A673 (cell line): ENCODE measurements at places on chromosomes 3 and 15.

- DNase-seq, result no peak
Observed at GRCh38 chr3:53273146-53273670, 17.4 kb upstream of the TKT start.

DNA sequence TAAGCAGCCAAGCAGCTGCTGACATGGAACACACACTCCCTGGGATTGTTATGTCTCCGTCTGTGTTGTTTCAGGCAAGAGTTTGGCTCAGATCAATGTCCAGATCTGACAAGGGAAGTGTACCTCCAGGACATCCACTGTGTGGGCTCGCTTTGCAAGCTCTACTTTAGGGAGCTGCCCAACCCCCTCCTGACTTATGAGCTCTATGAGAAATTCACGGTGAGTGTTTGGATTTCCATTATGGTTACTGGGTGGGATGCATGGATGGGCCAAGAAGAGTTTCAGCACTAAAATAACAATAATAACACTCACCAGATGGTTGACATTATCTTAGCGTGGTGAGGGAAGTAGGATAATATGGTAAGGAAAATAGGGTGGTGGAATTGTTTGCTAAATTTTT is 74.1 kb downstream of the ARHGAP31 start:
- DNase-seq, result no peak

- DNase-seq, result no peak
Observed at GRCh38 chr3:115347737-115348136, 200.6 kb upstream of the ZBTB20 start.

- DNase-seq, result no peak
Observed at GRCh38 chr15:58307313-58307961, 124.4 kb upstream of the LIPC start.

GRCh38 chr3:135246027-135246426 is 451.0 kb downstream of the EPHB1 start:
- DNase-seq, result no peak

- no peak for DNase-seq
Observed at GRCh38 chr3:44099566-44100297, 142.0 kb upstream of the TOPAZ1 start.

DNA sequence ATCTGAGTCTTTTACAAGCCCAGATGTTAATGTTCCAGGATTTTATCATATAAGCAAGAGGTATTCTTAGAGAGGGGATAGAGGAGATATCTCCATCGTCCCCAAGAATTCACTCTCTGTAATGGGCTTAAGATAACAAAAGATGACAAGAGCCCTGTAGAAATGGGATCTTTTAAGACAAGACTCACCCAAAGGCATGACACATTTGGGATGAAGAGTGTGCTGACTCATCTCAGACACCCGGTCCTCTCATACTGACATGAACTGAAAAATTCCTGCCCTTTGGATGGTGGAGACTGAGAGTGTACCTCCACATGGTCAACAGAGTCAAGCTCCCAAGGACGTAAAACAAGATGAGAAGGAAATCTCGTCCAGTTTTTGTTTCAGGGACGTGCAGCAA is 11.0 kb downstream of the LEKR1 start:
- DNase-seq, result no peak

- no peak for DNase-seq
Observed at GRCh38 chr3:151002003-151002981, 29.8 kb upstream of the CLRN1 start.

- DNase-seq, result no peak
Observed at GRCh38 chr3:128590948-128591347, 59.7 kb downstream of the RPN1 start.

DNA sequence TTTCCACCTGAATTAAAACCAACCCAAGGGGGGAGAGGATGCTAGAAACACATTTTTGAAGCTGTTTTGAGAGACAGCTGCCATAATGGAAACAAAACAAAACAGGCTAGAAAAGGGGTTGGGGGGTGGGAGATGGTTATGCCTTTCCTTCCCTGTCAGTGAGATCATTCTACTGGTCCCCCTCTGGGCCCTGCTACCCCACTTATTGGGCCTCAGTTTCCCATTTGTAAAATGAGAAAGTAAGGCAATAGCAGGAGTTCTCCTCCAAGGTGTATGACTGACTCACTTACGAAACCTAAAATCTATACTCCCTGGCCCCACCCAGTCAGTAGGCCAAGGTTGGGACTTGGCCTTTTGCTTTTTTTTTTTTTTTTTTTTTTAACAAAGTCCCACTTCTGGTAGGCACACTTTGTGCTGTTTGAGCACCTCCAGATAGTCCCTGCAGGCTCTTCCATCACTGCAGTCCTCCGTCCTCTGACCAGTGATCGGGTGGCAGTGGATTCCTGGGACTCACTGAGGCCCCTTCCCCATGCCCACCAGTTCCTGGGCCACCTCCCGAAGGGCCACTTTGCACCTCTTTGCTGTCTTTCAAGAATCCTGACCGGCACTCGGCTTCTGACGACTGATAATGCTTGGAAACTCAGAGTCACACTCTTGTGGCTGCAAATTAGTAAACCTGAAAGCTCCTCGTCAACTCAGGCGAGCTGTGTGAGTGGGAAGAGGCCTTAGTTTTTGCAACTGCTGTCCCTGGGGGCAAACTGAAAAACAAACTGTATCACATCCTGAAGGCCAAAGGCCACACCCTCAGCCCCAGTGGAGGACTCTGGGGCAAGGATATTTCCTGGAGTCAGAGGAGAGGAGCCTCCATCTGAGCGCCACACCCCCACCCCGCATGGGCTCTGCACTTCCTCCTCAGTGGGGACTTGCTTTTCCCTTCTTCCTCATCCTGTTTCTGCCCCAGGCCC is 6.7 kb upstream of the PSTPIP1 start:
- no peak for DNase-seq

- DNase-seq, result peak; percentile 76
Observed at GRCh38 chr15:82197733-82198594, 64.6 kb downstream of the EFL1 start.

DNA sequence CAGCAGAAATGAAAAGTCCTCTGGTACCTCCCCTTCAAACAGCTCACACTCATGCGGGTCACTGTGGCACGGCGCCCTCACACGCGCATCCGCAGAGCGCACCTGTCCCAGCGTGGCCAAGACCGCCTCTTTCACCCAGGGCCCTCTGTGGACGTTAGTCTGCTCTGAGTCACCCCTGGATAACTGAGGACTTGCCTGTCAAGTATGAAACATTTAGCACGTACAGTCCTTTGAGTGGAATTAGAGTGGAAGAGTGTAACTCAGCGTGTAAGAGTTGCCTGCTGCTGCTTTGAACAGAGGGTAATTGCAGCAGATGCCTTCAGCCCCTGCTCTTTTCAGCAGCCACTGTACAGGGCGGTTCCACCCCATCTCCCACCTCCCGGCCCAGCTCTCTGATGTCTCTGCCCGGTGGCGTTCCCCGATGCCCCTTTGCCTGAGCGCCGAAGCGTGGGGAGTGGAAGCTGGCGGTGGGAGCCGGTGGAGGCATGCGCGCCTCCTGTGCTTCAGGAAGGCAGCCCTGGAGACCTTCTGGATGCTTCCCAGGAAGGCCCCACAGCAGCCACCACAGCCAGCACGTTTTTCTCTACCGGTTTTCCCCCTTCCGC is 23.0 kb downstream of the CPN2 start:
- peak; percentile 57 for DNase-seq

DNA sequence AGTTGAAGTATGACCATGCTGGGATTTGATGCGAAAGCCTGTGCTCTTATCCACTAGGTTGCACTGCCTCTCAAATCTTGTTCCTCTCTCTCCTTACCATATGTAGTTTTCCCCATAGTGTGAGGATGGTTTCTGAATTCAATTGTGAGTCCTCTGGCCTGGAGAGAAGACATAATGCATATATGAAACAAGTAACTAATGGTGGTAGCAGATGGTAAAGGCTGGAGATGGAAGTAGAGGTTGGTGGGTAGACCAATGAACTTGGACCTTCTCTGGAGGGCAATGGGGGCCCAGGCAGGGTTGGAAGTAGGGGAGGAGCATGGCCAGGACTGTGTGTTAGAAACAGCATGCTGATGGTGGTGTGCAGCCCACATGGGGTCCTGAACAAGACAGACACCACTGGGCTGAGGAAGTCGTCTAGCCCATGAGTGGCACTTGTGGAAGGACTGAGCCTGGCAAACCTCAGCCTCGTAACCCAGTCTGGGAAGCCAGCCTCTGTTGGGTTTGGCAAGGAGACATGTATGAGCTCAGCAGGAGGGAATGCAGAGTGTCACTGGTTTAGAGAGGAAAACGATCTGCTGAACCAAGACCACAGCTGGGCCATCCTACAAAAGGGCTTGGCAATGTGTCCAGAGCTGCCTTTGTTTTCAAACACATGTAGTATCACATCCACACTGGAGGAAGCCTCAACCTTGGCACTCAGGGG is 18.5 kb upstream of the LMCD1 start:
- DNase-seq, result peak; percentile 32

- no peak for DNase-seq
Observed at GRCh38 chr3:41532976-41533375, 333.7 kb downstream of the CTNNB1 start.

GRCh38 chr3:146953511-146953981 is 348.4 kb upstream of the PLSCR5 start:
- no peak for DNase-seq

DNA sequence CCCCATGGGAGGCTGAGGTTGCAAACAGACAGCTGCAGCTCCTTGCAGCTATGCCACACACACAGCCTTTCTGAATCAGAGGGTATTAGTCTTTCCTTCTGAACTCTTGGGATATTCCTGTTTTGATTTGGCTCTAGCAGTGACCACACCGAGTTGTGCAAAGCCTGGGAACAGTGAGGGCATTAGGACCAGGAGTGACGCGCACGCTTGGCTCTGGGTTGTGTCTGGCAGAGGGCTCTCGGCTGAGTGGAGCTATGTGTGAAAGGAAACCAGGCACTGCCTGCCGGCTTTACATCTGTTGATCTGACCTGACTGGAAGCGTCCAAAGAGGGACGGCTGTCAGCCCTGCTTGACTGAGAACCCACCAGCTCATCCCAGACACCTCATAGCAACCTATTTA is at the start of gene GALNT15:
GALNT15 (plus strand) TSS at position 292 of the 400 bp plus-strand sequence. CDS start 472 bp downstream, outside the sequence.
- DNase-seq, result no peak

- no peak for DNase-seq
Observed at GRCh38 chr15:75203017-75203907, 1.6 kb downstream of the C15orf39 start.

- no peak for DNase-seq
Observed at GRCh38 chr15:65901336-65901735, 32.0 kb downstream of the RAB11A start.

GRCh38 chr15:25789616-25789999 is 73.5 kb downstream of the ATP10A start:
- DNase-seq, result no peak

- no peak for DNase-seq
Observed at GRCh38 chr15:84924077-84924731, 39.7 kb downstream of the SLC28A1 start.

DNA sequence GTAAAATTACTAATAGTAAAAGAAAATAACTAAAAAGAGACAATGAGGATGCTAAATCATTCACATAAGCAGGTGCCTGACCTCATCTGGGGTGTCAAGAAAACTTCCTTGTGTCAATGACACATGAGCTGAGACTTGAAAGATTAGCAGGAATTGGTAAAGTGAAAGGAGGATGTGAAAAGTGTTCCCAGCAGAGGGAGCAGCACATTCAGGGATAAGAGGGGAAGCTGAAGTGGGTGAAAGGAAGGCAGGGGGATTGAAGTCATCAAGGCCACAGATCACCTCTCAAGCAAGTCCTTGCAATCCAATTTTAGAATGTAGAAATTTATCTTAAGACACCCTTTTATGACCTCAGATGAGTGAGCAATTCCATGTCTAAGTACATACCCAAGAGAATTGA is 60.2 kb upstream of the ACP3 start:
- DNase-seq, result peak; percentile 77

DNA sequence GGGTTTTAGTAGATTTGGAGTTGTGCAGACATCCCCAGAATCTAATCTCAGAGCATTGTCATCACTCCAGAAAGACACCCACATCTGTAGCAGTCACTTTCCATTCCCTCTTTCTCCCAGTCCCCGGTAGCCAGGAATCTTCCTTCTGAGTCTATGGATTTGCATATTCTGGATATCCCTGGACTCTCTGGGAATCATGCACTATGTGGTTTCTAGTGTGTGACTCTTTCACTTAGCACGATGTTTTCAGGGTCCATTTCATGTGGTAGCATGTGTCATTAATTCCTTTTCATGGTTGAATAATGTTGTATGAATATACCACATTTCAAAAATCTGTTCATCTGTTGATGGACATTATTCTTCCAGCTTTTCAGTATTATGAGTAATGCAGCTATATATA is 29.3 kb downstream of the FBLN2 start:
- DNase-seq, result no peak

DNA sequence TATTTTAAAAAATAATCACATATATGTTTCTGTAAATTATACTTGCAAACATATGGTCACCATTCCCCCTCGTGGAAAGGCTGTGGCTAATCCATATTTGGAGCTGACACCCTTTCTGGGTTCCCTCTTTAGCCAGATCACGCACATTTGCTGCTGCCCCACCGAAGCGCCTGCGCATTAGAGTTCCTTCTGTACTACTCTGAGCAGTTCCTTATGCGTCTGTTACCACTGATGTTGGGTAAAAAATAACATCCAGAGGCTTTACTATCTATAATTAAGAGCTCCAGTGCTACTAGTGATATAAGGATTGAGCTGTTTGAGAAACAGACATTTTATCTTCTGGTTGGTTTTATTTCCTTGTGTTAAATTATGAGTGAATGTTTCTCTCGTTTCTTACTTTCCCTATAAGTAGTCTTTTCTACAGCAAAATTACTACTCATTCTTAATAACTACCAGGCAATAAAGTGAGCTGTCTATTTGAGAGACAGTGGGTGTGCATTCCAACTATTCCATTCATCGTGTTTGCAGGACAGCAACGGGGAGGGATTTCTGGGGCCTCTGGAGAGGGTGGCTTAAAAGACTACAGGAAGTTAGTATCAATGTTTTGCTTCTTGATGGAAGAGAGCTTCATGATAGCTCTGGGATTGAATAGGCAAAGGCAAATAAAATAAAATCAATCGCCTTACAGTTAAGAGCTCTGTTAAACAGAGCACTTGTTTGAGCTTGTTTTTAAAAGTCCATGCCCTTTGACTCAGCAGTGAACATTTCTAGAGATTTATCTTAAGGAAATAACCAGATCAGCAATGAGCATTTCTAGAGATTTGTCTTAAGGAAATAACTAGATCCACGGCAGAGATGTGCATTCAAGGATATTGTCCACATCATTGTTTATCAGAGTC is 245.2 kb downstream of the CD47 start:
- no peak for DNase-seq

DNA sequence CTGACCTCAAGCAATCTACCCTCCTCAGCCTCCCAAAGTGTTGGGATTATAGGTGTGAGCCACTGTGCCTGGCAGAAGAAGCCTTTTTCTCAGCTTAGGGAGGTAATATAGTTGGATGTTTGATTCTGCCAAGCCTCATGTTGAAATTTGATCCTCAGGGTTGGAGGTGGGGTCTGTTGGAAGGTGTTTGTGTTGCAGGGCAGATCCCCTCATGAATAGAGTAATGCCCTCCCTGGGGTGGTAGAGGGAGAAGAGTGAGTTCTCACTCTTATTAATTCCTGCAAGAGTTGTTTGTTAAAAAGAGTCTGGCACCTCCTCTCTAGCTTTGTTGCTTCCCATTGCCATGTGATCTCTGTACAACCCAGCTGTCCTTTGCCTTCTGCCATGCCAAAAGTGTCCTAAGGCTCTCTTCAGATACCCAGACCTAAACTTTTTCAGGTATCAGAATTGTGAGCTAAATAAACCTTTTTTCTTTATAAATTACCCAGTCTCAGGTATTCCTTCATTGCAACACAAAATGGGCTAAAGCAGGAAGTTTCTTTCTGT is 16.4 kb downstream of the NECTIN3 start:
- no peak for DNase-seq

- DNase-seq, result no peak
Observed at GRCh38 chr3:69058180-69058946, 6.2 kb upstream of the TMF1 start.
